ENCODE measurements at places on chromosomes 16 and 17.

- no peak for DNase-seq
Measured at GRCh38 chr17:3813171-3813570, 12.2 kb upstream of the ITGAE start.

- DNase-seq: no peak
Measured at GRCh38 chr17:79205688-79206205, 131.1 kb downstream of the ENGASE start.

DNA sequence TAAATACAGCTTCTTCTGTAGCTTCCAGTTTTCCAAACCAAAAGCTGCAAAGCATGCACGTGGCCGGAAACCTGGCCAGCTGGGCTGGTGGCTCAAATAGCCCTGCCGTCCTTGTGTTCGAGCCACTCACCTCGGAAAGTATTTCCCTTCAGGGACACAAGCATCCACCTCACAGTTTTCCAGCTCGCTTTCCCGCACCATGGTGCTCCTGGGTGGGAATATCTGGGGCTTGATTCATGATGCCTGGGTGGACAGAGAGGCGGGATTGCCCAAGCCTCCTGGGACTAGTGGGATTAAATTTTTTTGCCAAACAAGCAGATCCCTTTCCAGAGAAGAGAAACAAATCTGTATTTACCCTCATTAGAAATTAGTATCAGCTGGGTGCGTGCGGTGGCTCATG is 7.1 kb upstream of the MVD start:
- no peak for DNase-seq

- no peak for DNase-seq
Measured at GRCh38 chr17:16918443-16918842, 53.5 kb downstream of the TNFRSF13B start.

DNA sequence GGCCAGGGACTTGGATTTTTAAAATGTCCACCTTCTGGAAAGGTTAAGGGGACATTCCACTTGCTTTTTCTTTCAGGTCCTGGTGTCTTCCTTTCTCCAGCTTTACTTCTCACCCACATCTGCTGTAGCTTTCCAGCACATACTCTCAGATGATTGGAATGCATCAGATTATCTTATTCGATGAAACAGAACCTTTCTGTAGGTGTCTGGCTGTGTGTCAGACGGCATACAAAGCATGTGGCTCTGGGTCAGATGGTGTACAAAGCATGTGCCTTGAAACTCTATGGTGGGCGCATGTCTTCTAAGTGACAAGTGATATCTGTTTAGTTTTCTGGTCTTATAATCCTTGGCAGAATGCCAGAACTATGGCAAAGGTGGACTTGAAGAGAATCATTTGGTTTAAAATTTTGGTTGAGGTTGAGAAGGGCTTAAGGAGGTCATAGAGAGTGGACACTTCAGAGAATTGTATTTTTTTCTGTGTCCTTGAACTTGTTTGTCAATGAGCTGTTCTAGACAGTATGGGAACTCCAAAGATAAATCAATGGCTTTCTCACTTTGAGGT is 125.3 kb downstream of the FTO start:
- no peak for DNase-seq

- DNase-seq: no peak
Measured at GRCh38 chr16:78098087-78098486, 1.4 kb upstream of the WWOX start.

GRCh38 chr16:67749436-67750078 is 30.4 kb upstream of the GFOD2 start:
- no peak for DNase-seq

DNA sequence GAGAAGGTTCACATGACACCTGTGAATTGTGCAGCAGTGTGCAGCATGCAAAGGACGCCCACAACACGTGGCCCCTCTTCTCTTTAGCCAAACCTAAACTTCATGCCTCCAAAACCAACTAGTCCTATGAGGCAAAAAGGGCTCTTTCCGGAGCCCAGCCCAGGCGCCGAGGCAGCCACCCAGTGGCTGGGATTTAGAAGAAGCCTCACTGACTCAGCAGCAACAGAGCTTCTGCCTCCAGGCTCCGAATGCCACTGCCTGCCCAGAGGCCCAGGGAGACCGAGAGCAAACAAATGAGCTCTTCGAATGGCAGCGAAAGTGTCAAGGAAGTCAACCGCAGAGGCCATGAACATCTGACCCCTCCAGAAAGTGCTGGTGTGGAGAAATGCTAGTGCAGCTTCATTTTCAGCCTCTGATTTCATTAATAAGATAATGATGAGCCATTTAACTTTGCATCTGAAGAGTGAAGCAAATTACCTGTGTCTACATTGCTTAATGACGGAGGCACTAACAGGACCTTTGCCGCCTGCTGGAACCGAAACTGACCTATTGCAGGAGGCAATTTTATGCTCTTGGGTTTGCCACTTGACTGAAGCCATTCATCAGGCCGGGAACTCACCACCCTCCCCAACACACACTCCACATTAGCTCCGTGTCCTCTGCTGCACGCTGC is 157.7 kb upstream of the RPL38 start:
- DNase-seq: no peak

GRCh38 chr17:66441101-66441661 is 138.8 kb downstream of the PRKCA start:
- DNase-seq: no peak

DNA sequence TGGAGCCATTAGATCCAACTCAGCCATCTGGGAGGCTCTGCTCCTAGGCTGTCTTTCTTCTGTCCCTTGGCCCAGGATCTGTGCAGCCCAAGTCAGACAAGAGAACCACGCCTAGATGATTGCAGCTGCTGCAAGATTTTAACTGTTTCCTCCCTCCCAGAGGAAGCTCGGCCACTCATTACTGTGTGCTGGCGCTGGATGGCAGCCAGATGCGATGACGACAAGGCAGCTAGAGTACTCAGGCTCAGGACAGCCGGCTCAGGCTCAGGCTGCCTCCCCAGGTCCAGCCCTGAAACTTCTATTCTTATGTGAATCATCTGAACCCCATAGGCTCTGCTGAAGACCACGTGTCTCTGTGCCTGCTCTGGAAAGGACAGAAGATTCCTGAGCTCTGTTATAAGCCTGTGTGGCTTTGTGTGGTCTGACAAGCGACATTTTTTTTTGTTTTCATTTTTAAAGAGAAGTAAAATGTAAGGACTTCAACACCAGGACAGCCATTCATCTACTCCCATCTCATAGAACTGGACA is 32.1 kb upstream of the FBXW10B start:
- DNase-seq: peak; percentile 99

DNA sequence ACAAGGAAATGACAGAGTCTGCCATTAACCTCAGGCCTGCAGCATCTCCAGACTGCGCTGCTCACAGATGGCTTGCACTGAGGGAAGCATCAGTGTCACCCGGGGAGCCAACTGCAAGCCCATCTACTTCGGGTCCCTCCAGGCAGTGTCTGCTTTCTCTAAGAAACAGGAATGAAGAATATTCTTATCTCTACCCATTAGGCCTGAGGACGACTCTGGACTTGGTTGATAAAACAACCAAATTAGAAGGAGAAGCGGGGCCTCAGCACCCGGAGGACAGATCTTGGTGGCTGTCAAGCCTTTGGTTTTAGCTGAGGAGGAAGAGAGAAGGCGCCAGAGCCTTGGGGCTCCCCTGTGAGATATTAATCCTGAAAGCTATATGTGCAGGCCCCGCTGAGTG is 19.5 kb upstream of the MGAT5B start:
- no peak for DNase-seq

- DNase-seq: no peak
Measured at GRCh38 chr16:31913668-31914067, 40.1 kb downstream of the ZNF267 start.

- no peak for DNase-seq
Measured at GRCh38 chr16:7436306-7436705, 103.7 kb downstream of the RBFOX1 start.

GRCh38 chr16:54822492-54822891 is 108.2 kb upstream of the IRX5 start:
- DNase-seq: no peak

GRCh38 chr17:32771396-32771795 is 105.5 kb downstream of the MYO1D start:
- DNase-seq: peak; percentile 14

DNA sequence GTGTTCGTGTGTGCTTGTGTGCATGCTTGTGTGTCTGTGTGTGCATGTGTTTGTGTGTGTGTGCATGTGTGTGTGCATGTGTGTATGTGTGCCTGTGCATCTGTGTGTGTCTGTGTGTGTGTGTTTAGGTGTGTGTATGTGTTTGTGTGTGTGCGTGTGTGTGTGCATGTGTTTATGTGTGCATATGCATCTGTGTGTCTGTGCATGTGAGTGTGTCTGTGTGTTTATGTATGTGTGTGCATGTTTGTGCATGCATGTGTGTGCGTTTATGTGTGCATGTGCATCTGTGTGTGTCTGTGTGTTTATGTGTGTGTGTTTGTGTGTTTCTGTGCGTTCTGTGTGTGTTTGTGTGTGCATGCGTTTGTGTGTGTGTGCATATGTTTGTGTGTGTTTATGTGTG is 106.6 kb upstream of the TNRC6C start:
- no peak for DNase-seq

- no peak for DNase-seq
Measured at GRCh38 chr17:49288388-49288787, 57.8 kb upstream of the PHOSPHO1 start.

- DNase-seq: no peak
Measured at GRCh38 chr17:8951206-8951605, 14.3 kb downstream of the PIK3R5 start.

DNA sequence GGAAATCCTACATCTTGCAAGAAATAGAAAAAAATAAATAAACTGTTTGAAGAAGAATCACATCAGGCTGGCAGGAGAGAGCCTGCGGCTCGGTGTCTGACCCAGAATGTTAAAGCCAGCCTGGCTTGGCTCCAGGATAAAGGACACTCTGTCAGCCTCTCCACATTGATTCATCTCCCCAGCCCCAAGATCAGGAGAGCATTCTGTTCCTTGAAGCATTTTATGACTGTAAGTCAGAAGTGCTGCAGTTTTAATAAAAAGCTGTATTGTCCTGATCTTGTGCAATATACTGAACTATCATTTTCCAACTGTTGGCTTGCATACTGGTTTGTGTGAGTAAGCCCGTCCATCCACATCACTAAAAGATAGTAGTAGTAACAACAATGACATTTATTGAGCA is 426.6 kb downstream of the HAPSTR1 start:
- DNase-seq: no peak

DNA sequence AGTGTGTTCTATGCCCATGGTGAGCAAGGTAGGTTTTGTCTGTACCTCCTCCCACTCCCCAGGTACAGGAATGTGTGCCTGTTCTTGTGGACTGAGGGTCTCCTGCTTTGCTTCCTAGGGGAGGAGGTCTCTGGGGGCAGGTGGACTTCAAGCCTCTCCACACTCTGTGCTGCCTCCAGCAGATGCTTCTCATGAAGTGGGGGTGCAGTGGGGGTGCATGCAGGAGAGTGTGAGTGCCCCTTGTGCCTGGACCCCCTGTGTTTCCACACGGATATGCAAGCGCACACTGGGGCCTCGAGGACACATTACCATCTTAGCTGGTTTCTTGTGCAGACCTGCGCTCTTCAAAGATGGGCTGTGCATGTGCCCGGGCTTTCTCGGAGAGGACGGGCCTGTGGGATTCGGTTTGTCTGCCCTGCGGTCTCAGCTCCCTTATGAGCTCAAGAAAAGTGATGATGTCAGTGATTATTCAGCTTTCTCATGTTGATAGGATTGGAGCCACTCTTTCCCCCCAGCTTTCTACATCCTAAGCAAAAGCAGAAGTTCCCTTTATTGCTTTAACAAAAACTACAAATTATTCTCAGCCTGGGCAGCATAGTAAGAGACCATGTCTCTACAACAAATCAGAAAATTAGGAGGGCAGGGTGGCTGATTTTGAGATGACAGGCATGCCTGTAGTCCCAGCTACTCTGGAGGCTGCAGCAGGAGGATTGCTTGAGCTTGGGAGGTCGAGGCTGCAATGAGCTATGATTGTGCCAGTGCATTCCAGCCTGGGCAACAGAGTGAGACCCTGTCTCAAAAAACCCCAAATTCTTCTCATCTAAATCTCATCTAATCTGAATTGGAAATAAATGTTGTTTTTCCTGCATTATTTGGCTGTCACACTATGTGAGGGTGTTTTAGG is 86.8 kb downstream of the RPTOR start:
- DNase-seq: no peak

- no peak for DNase-seq
Measured at GRCh38 chr16:85573045-85573695, 40.0 kb upstream of the GSE1 start.

GRCh38 chr16:88451586-88452481 is 1.2 kb upstream of the ZFPM1 start:
- no peak for DNase-seq

Data from A549 (cell line).